Umbilical cord (tissue), 2 donors: ENCODE measurements at places on chromosomes 7 and 10.
A peak's percentile ranks its signal among the peaks of the same experiment; 100 is the strongest.

GRCh38 chr10:126215746-126216631 is 172.3 kb downstream of the ADAM12 start:
- peak; percentile 98 for DNase-seq

DNA sequence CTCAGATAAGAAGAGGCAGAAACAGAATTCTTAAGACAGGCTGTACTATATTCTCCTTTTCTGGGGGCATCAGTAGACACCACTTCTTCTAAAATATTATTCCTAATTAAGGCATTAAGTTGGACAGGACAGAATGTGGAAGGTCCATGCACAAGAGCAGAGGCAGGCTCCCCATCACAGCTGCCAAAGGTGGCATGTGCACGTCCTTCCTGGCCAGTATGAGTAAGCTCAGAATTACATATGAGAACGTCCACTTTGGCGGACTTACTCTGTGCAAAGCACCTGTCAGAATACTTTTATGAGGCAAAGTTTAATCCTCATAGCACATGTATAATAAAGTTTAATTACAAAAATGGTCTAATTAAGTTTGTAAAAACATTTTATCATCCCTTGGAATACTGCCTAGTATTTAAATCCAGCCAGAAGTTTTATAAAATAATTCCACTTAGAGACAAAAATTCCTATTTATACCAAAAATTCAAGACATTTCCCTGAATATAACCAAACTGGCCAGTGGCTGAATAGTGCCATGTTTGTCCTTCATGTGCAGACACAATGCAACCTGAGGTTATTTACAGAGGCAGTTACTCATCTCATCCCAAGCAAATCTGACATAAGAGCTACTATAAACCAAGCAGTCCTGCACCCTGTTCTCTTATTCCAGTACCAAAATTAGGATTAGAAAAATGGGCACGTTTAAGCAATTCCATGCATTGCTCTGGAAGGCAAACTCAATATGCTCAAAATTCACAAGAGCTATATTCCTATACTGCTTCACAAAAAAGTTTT is 65.5 kb downstream of the CACUL1 start:
- no peak for DNase-seq

DNA sequence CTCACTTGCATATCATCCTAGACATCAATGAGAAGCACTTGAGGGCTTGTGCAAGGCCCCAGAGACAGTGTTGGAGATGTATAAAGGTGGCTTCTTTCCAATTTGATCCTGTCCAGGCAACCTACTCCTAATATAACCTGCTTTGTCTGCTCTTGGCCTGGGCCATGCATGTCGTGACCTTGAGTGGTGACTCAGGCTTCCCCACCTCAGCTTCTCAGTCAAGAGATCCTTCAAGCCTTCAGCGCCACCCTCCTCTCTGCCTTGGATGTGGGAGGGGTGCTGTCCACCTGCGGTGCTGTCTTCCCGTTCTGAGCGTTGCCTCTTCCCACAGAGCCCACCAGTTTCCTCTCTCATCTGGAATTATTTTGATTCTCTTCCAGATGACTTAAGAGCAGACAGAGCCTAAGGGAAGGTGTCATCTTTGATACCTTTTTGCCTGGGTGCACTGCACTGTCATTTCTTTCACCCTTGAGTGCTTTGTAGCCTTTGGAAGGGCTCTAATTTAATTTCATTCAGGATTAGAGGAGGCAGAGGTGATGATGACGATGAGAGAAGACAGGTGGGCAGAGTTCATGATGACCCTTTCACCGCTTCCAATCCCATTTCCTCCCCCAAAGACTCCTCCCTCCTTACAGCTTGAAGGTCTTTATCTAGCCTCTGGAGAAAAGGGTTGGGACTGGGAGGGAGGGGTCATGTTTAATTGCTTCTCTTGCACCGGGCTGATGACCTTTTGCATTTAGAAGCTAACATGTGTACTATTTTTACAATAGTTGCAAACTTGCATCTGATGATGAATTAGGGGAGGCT is 6.9 kb downstream of the LSMEM1 start:
- DNase-seq, result no peak

- no peak for DNase-seq
These were observed 1.3 kb downstream of the KAZALD1 start for GRCh38 chr10:101063050-101063525.

- DNase-seq, result peak; percentile 38
These were observed 13.9 kb downstream of the OSBPL3 start for GRCh38 chr7:24965831-24966708.

GRCh38 chr10:70300461-70300860 is 16.7 kb upstream of the NPFFR1 start:
- DNase-seq, result no peak

DNA sequence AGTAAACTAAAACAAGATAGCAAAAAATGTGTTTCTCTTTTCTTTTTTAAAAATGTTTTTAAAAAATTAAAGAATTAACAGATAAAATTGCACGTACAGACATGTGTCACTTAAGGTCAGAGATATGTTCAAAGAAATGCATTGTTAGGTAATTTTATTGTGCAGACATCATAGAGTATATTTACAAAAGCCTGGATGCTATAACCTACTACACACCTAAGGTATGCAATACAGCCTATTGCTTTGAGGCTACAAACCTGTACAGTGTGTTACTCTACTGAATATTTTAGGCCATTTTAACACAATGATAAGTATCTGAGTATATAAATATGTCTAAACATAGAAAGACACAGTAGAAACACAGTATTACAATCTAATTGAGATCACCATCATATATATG is 253.1 kb downstream of the PRKG1 start:
- DNase-seq, result no peak

GRCh38 chr7:55085511-55086412 is 66.9 kb downstream of the EGFR start:
- no peak for DNase-seq

DNA sequence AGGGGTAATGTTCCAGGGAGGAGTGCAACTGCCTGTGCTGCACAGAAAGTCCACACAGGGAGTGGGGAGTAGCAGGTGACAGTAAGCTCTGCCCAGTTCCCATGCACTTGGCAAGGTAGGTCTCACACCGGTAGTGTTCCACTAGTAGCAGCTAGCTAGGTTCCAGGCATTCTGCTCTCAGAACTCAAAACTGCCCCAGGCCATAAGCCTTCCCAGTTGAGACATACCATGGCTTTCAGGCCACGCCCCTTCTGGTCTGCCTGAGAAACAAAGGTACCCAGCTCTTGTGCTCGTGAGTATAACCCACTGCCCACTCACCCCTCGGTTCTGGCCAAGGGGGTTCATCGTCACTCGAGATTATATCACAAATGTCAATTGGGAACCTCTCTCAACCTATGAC is 12.6 kb downstream of the CASP7 start:
- no peak for DNase-seq

DNA sequence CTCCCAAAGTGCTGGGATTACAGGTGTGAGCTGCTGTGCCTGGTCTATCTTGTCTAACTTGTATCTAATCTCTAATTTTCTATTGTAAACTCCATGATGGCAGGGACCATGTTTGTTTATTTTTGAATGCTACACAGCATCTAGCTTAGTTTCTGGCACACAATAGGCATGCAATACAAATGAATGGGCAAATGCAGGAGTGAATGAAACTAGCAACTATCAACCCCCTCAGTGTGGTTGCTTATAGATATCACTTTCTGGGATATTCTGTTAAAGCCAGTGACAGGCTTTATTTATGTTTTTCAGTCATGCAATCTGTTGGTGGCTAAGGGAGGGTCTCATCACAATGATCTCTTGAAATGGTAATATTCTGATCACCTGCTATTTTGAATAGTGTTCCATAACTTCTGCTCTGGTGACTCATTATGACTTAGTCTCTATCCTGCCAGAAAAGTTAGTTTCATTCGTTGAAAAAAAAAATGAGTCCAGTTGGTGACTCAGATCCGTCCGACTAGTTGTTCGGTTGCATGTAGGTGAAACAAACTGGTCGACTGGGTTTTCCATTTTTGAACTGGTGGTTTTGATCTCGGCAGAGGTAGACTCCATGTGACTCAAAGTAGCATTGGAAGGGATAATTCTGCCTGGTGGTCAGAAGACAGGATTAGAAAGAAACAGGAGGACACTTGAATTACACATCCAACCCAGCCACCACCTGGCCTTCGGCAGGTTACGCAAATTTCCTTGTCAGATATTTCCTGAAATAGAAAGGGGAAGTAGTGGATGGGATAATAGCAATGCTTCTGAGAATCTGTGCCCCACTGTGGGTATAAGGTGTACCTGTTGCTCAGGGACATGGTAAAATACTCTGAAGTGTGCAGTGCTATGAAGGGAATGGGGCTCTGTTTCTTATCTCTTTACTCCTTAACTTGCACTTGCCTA is 76.8 kb downstream of the GATA3 start:
- no peak for DNase-seq

GRCh38 chr10:110304394-110304779 is 333 bp downstream of the SMNDC1 start:
- no peak for DNase-seq

- DNase-seq, result peak; percentile 63
These were observed 8.4 kb upstream of the LYZL2 start for GRCh38 chr10:30637881-30638467.

DNA sequence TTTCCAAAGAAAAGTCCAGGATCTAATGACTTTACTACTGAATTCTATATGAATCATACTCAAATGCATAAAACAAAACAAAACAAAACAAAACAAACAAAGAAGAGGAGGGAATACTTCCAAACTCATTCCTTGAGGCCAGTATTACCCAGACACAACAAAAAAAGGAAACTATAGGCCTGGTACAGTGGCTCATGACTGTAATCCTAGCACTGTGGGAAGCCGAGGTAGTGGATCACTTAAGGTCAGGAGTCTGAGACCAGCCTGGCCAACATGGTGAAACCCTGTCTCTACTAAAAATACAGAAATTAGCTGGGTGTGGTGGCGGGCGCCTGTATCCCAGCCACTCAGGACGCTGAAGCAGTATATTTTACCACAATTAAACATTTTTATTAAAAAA is 114.6 kb downstream of the NRBF2 start:
- no peak for DNase-seq

- DNase-seq, result peak; percentile 75
These were observed 34.9 kb downstream of the FAM204A start for GRCh38 chr10:118307220-118307619.

GRCh38 chr10:57119684-57120083 is 758.6 kb upstream of the ZWINT start:
- no peak for DNase-seq

DNA sequence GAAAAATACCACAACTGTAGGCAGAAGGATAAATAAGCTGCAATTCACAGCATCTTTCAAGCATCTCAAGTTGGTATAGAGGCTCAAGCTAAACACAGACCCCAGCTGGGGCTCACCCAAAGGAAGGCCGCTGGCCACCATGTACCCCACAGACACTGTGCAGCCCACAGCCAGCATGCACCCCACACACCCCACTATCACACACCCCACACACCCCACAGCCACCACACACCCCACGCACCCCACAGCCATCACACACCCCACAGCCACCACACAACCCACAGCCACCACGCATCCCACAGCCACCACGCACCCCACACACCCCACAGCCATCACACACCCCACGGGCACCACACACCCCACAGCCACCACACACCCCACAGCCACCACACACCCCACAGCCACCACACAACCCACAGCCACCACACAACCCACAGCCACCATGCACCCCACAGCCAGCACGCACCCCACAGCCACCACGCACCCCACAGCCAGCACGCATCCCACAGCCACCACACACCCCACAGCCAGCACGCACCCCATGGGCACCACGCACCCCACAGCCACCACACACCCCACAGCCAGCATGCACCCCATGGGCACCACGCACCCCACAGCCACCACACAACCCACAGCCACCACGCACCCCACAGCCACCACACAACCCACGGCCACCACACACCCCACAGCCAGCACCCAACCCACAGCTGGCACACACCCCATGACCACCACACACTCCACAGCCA is 214.7 kb downstream of the DNAJB6 start:
- DNase-seq, result no peak

DNA sequence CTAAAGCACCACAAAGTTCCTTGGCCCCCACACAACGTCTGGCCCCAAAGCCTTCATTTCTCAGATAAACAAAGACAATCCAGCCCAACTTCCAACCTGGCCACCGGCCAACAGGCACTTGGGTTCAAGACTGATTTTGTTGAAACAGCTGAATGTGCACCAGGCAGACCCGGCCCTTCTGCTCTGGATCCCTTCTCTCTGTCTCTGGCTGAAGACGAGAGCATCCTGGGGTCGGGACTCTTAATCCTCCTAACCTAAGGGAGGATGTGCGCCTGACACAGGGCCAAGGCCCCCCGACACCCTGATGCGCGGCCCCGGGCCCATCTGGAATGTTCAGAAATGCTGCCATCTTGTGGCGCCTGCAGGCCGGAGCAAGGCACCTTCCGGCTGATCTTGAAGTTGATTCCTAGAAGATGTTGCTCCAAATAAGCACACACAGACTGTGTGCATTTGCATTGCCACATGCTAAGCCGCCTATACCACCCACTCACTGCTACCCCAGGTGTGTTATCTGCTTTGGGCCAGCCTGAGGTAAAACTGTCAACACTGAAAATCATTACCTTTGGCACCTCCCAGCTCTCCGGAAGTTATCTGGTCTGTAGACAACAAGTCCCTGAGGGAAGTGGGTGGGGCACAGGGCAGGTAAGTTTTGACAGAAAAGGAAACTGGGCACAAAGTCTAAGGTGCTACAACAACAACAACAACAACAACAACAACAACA is 98.4 kb upstream of the HABP2 start:
- peak; percentile 27 for DNase-seq

DNA sequence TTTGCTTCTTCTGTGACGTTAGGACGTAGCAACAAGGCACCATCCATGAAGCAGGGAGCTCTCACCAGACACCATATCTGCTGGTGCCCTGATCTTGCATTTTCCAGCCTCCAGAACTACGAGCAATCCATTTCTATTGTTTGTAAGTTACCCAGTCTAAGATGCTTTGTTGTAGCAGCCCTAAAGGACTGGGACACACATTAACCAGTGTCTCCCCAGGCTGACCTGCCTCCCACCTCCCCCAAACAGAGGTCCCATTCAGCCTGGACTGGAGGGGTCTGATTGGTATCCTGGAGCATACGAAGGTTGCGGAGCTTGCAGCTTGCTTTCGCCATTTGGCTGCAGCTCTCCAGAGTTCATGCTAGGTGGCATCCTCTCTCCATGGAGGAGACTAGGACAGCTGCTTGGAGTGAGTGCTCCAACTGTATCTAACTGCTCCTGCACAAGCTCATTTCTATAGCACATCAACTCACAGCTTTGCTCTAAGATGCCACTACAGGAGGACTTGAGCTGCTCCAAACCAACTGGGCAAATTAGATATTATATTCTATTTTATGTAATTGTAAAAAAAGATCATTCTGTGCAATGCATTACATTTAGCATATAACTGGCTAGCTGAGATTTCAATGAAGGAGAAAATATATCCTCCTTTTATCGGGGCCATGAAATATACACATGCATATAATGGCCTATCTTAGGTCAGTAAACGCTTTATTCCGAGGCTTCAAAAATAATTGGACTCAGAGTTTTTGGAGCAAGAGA is 8.0 kb upstream of the GRK5 start:
- DNase-seq, result peak; percentile 87
